ENCODE measurements at places on chromosomes 6 and 20.

- no peak for DNase-seq
Observed at GRCh38 chr6:134589512-134589911, 271.6 kb upstream of the SGK1 start.

GRCh38 chr6:111620169-111620568, 14.5 kb upstream of the TRAF3IP2 start:
- DNase-seq = no peak

GRCh38 chr20:14604143-14604542, 266.7 kb upstream of the FLRT3 start:
- no peak for DNase-seq

DNA sequence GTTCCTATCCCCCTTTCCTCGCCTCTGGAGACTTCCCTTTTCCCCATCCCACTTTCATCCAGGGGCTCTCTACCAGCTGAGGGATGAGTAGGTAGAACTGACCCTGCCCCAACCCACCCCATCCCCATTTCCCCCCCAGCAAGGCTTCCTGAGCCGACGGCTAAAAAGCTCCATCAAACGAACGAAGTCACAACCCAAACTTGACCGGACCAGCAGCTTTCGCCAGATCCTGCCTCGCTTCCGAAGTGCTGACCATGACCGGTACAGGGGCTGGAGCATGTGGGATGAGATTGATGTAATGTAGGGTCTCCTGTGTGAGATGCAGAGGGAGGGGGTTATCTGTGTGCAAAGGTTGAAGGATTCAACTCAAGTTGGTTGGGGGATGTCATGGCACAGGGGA, 12.7 kb downstream of the SYNGAP1 start:
- no peak for DNase-seq

DNA sequence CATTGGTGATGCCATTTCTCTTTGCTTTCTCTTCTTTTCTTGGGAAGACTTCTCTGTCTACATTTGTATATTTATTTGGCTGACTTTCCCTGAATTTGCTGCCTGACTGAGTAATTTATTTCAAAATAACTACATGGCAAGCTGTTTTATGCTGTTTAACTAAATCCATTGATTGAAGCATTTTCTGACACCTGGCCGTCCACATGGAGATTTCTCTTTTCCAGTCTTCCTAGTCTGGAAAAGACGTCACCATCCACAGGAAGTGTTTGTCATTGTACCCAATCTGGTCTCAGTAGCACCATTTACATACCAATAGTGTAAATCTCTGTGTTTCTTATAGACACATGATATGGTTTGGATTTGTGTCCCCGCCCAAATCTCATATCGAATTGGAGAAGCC, 9.2 kb upstream of the MAS1L start:
- no peak for DNase-seq

GRCh38 chr6:96124778-96125177, 109.0 kb downstream of the FUT9 start:
- DNase-seq = no peak

DNA sequence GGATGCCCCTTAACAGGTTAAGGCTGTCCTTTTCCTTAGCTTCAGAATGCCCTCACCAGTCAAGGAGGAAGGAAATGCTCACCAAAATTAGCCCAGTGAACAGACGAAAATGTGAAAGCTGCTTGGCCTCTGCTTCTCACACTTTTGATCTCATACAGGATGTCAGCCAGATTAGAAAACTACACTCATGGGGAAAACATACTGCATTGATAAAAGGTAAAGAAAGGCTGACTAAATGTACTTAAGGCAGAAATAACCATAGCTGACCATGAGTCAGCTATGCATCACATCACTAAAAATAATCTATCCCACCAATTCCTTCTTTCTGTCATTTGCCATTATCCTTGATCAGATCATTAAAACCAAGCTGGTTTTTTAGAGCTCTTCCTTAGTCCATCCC, 198.4 kb upstream of the TENT5A start:
- DNase-seq = no peak

DNA sequence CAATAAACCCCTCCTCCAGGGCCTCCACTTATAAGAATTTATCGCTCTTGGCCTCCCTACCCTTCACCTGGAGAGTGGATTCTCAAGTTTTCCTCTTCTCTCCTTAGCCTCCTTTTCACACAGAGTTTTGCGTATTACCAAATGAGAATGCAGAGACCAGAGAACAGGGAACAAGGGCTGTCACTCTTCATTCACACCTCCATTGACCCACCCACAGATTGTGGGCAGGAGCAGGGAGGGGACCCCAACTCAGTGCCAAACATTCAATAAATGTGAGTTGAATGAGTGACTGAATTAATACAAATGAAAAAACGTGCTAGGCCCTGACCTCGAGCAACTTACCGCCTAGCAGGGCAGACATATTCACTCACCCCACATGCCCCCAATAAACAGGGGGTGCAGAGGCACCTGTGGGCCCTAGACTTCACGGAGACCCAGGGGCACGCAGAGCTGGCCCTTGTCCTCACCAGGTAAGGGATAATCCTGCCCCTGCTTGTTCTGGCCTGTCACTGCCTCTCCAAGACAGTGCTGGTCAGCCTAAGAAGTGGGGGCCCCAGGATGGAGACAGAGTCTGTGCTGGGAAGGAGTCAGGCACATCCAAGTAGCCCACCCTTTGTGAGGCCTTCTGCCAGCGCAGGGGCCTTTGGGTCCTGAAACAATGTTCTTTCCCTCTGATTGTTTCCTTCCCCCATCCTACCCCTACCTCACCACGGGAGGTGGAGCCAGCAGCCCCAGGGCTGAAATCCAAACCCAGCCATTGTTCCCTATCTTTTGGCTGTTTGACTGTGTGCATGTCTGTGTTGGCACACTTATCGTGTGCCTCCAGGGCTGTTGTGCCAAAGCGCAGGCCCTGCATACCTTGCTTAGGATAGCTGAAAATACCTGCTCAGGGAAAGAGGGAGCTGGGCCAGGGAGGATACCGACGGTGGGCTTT, 8.4 kb upstream of the TJAP1 start:
- no peak for DNase-seq

- DNase-seq = no peak
Observed at GRCh38 chr20:54340667-54341081, 132.8 kb downstream of the PFDN4 start.

DNA sequence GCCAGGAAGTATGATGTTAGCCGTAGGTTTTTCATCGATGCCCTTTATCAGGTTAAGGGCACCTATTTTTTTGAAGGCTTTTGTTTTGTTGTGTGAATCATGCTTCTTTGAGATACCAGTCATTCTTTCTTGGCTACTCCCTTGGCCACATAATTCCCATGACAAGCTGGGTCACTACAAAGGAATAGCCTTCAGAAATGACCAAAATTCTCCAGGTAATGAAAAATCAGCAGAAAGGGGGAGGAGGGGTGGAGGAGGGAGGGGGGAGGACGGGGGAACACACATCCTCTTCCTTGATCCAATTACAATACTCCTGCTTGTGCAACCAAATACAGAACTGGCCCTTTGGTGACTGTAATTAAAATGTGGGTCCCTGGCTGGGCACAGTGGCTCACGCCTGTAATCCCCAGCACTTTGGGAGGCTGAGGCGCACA, 21.7 kb upstream of the TGM2 start:
- no peak for DNase-seq

DNA sequence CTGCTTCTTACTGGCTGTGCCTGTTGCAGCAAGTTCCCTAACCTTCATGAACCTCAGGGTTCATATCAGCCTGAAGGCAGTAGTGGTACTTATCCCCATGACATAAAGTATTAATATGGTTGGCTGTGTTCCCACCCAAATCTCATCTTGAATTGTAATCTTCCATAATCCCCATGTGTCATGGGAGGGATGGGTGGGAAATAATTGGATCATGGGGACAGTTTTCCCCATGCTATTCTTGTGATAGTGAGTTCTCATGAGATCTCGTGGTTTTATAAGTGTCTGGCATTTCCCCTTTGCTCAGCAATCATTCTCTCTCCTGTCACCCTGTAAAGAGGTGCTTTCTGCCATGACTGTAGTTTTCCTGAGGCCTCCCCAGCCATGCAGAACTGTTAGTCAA, 61.8 kb downstream of the FAM229B start:
- no peak for DNase-seq

DNA sequence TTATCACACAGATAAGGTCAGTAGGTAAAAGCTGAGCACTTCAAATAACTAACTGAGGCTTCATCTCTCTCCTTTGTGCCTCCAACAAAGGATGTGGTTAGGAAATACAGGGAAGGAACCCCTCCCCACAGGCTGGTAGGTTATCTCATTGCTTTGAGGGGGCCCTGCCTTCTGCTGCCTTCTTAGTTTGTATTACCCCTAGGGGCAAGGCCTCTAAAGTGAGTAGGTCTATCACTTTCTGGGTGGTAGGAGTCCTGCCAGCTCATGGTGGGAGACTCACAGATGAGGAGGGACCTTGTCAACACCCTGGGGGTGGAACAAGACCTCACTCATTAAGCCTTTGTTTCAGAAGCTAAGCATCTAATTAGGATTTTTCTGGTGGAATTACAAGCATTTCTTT, 34.6 kb downstream of the EDN1 start:
- no peak for DNase-seq

DNA sequence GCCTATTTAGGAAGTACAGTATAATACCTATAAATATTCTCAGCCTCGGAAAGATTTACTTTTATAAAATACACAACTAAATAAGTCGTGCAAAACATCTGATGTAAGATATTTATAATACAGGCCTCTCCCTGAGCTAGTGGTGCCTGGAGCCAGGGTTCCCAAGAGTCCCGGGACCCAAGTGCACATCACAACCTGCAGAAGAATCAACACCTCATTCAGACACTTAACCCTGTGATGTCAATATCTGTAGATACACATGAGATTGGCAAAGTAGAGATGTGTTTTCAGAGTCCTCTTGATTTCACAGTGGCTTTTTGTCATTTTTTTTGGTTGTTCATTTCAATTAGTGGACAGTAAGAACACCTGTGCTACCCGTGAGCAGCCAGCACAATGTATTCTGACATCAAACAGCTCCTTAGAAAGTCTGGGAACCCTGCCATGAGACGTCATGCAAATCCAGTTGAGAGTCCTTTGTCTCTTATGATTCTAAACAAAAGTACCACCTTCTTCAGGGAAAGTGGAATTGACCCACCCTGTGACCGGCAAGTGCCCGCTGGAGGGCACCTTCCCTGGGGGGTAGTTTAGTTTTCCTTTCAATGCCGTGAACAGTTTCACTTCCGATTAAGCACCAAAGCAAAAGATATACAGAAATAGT, 101.6 kb downstream of the DACT2 start:
- no peak for DNase-seq

DNA sequence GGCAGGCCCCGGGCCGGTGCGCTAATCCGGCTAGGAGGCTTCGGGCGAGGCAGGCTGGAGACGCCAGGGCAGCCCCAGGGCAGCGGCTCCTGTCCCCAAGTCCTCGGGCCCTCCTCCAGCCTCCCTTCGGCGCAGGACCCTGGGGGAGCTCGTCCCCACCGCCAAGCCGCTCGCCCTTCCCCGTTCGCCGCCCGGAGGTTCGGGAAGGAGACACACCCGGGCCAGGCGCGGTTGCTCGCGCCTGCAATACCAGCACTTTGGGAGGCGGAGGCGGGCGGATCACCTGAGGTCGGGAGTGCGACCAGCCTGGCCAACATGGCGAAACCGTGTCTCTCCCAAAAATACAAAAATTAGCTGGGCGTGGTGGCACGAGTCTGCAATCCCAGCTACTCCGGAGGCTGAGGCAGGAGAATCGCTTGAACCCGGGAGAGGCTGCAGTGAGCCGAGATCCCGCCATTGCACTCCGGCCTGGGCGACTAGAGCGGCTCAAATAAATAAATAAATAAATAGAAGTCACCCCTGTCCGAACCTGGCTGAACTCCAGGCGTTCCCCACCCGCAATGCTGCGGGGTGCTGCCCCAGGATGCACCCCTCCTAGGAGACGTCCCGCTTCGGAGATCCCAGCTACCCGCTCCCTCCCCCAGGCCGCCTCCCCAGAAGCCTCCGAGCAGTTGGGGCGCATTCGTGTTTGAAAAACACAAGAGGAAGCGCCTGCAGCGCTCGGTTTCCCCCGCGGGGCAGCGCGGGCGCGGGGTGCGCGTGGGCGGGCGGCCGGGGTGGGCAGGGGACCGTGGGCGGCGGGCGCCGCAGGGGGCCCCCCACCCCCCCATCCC, 27.5 kb downstream of the SERPINB9 start:
- DNase-seq = no peak

GRCh38 chr6:11795403-11795802, 16.8 kb upstream of the ADTRP start:
- peak; percentile 26 for DNase-seq

- DNase-seq = no peak
Observed at GRCh38 chr6:151232899-151233298, 6.9 kb upstream of the AKAP12 start.

GRCh38 chr6:160327981-160328380, 20.2 kb upstream of the SLC22A3 start:
- no peak for DNase-seq

GRCh38 chr6:132804251-132804650, 5.8 kb upstream of the SLC18B1 start:
- DNase-seq = no peak

DNA sequence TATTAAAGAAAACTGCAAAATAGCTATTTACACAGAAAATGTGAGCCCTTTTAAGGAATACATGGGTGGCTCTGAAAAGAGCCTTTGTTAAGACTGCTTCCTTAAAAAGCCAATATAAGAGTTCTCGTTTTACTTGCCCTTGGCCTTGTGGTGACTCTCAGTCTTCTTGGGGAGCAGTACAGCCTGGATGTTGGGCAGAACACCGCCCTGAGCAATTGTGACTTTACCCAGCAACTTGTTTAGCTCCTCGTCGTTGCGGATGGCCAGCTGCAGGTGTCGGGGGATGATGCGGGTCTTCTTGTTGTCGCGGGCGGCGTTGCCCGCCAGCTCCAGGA, 111.5 kb downstream of the HFE start:
- no peak for DNase-seq

DNA sequence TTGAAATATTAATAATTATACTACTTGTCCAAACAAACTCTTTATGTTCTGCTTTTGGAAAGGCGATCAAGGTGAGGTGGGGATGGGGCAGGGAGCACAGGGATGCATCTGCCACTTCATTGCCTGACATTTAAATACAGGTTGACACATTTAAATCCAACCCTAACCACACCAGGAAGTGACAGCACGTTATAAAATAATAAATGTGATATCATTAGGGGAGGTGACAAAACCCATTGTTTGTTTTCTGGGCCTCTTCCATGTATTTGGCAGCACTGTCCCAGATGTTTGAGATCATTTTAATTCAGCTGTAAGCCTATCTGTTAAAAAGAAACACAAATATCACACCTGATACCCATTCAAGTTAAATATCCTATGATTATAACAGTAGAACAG, 342.4 kb upstream of the ARID1B start:
- no peak for DNase-seq

GRCh38 chr6:112155886-112156285, 68.5 kb downstream of the FAM229B start:
- DNase-seq = no peak
